Fibroblast of lung (primary cell): ENCODE measurements at places on chromosomes 12 and 14. TPM values are rescaled to one million over a fixed set of nuclear protein-coding genes. Genes with fewer than 3 reads are reported as not detected.

The BMP4 gene
- 27.2 and 77.5 TPM in 2 replicates for total RNA-seq

The CAPS2 gene
- 9.2 and 21.1 TPM in 2 replicates for total RNA-seq

The YARS2 gene
- 27.1 and 28.5 TPM in 2 replicates for total RNA-seq

The STXBP6 gene
- total RNA-seq = 4.5 and 7.7 TPM in 2 replicates

The AKAP6 gene
- 1.0 and 10.9 TPM in 2 replicates for total RNA-seq

The TAS2R46 gene
- 1.5 and 2.0 TPM in 2 replicates for total RNA-seq

The STAC3 gene
- total RNA-seq = 0.26 and 0.33 TPM in 2 replicates

The GPHB5 gene
- not detected in 2 replicates for total RNA-seq

The RIMBP2 gene
- under 0.01 and 0.17 TPM in 2 replicates for total RNA-seq

The MGP gene
- total RNA-seq = 2.0 and 38.0 TPM in 2 replicates

DNA sequence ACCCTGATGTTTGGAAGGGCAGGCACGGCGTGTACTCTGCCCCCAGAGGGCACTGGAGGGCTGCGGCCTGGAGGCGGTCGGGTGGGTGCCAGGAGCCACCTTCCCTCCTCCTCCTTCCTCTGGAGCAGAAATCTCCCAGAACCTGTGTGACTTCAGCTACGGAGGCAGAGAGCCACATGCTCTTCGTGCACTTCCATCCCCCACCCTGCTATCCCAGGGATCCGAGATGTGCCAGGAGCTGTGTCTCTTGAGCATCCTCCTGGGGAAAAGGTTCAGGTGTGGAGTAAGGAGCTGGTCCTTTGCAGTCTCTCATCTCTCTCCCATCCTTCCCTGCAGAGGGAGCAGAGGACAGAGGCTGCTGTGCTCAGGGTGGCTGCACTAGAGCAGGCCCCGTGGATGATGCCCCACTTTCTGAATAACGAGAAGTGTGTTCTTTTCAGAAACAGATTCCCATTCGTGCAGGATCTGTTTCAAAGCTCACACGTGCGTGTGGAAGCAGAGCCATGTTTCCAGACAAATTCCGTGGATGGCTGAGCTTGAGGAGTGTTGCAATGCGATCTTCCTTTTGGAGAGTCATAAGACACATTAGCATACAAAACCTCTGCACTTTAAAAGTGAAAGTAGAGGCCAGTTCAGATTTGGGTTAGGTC lies 162.9 kb downstream of the ADGRD1 start:
- no peak for DNase-seq

- peak; percentile 54 for DNase-seq
Observed at GRCh38 chr12:107441665-107442300, 243.8 kb upstream of the PWP1 start.

DNA sequence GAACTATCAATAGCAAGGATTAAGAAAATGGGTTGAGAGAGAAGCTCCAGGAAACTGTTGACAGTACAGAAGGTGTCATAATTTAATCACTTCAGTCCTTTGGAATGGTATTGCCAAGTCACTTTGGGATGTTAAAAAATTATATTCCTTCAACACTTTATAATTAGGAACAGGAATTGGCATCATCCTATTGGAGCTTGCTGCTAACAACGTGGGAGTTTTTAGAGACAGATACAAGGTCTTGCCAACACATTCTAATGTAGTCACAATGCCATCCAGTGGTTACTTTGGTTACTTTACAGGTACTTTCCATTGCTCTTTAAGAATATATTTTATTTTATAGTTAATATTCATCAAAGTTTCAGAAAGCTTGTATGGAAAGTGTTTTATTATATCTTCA lies 310.1 kb downstream of the SYT1 start:
- peak; percentile 71 for DNase-seq

- DNase-seq = no peak
Observed at GRCh38 chr14:91866511-91867295, 633 bp downstream of the TC2N start.

- peak; percentile 8 for DNase-seq
Observed at GRCh38 chr12:121240484-121241101, 30.7 kb downstream of the P2RX4 start.

DNA sequence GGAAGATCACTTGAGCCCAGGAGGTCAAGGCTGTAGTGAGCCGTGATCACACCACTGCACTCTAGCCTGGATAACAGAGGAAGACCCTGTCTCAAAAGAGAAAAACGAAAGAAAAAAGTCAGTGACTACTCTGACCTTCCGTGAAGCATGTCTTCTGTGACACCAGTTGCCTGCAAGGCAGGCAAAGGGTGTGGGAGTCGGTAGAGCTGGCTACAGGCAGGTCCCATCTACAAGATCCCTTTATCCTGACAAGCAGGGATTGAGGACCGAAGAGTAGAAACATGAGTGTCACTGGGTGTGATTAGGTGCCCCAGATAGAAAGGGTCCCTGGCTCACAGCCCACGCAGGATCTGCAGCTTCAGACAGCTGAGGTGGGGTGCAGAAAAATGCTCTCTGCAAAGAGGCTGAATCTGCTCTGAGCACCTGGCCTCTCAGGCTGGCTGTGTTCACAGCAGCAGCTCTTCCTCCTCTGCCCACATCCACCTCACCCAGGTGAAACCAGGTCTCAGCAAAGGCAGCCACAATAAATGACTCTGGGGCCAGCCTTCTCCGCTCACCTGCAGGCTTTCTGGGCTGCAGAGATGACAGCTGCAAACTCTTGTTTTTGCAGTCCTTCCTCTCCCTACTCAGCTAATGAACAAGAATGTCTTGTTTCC lies 28.6 kb upstream of the HSP90B1 start:
- DNase-seq = no peak

GRCh38 chr12:14619741-14620501 lies 52.2 kb upstream of the PLBD1 start:
- no peak for DNase-seq

DNA sequence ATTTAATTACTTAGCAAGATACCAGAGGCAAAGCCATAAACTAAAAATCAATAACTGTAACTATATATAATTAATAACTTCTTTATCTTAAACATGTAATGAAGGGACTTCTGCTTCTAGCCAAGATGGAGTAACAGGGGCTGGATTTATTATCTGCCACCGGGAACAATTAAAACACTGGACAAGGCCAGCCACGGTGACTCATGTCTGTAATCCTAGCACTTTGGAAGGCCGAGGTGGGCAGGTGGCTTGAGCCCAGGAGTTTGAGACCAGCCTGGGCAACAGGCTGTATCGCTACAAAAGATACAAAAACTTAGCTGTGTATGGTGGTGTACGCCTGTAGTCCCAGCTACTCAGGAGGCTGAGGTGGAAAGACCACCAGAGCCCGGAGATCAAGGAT lies 113.6 kb downstream of the TAOK3 start:
- no peak for DNase-seq

GRCh38 chr12:71239731-71240130 lies 81.9 kb upstream of the TSPAN8 start:
- DNase-seq = no peak

GRCh38 chr12:56720731-56721151 lies 4.4 kb downstream of the NACA start:
- no peak for DNase-seq

GRCh38 chr12:101564912-101565311 lies 29.9 kb upstream of the MYBPC1 start:
- DNase-seq = no peak

DNA sequence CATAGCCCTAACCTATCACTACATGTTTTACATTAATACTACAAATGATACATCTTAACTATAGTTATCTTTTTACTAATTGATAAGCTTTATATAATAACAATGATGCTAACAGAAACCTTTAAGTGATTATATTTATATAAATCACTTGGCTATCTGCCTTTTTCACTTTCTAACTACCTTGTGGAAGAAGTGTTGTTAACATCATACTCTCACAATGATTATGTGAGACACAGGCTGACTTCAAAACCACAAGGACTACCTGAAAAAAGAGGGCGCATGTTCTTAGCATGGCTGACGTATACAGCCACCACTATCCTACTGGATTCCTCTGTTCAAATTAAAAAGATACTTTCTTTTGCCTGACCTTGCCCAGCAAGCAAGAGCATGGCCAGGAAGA lies 135.3 kb upstream of the SOX5 start:
- DNase-seq = no peak

- DNase-seq = no peak
Observed at GRCh38 chr12:123231931-123232330, 1.0 kb downstream of the MPHOSPH9 start.

GRCh38 chr12:130545475-130545874 lies 170.6 kb downstream of the RIMBP2 start:
- DNase-seq = no peak

- DNase-seq = no peak
Observed at GRCh38 chr12:95756362-95756761, 34.2 kb downstream of the NTN4 start.

- peak; percentile 56 for DNase-seq
Observed at GRCh38 chr14:92973261-92973797, 50.4 kb downstream of the CHGA start.
